CD4-positive, alpha-beta T cell treated with Interleukin-6 for 4 hours (primary cell): ENCODE measurements at places on chromosomes 3 and 15.

DNA sequence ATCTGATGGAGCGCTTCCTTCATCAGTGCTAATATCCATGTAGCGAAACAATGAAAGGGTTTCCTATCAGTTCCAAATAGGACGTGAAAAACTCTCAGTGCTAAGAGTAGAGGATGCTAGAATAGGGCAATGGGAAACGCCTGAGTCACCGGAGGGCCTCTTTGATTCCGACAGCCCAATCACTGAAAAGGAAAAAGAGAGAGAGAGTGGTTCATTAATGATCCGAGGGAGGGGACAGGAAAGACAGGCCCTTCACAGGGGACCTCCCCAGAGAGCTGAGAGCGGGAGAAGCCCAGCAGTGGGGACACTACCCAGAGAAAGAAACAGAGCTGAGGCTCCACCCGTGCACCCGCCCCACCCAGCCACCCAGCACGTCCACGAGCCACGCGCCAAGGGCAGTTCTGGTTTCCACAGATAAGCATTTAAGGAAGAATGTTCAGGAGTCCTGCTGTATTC, 76.9 kb downstream of the RPN1 start:
- no peak for DNase-seq

- no peak for DNase-seq
Observed at GRCh38 chr3:185519021-185519420, 20.2 kb upstream of the TMEM41A start.

DNA sequence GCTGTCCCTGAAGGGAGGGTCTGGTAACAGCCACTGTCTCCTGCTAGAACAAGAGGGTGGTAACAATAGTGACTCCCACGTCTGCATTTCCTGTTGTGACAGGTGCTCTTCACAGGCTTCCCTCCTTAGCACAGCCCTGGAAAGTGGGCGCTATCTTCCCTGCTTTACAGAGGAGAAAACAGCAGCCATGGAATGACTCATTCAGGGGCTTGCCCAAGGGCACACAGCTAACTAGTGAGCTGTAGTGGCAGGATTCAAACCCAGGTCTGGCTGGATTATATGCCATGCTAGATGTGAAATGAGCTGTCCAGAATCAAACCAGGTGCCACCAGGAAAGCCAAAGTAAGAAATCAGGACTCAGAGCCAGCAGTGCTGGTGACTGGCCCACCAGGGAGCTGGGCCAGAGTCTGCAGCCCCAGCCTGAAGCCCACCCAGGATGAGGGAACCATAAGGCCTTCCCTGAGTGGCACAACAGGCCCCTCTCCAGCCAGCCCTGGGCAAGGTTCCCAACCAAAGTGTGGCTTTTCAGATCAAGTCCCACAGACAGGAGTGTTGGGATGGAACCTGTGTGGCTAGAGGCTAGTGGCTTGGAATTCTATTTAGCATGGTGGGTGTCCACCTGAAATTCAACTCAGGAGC, 102.4 kb downstream of the ETFA start:
- no peak for DNase-seq

GRCh38 chr3:170021083-170021482, 16.7 kb upstream of the GPR160 start:
- no peak for DNase-seq

DNA sequence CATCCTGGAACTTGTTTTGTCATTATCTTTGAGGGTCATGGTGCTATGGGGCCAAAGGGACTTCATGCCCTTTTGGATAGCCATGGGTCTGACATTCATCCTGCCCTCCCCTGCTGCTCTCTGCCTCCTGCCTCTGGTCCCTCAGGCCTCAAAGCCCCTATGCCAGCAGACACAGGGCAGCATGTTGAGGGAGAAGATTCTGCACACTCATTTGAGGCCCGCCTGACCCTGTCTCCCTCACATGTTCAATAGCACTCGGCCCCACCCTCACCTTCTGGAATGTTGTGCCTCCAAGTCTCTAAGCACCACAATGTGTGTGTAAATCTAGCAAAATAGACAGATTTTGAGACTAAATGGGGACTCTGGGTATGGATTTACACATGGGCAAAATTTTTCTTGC, 178.7 kb upstream of the ANKRD28 start:
- no peak for DNase-seq

DNA sequence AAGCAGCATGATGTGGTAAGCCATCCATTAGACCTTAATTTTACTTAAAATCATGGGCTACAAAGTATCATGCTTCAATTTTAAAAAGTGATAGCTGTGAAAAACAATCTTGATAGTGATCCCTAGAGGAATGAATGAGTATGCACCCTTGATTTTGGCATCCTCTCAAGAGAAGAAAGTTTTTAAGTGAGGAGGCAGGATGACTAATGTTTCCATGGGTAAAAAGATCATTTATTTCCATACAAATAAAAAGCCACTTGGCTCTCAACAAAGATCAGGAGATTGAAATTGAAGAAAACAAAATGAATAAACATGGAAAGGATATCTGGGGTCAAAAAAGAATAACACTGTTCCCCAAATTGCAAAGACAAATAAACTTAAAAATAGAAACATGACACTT, 305.4 kb downstream of the MEX3B start:
- DNase-seq: no peak

GRCh38 chr15:64809649-64810496, 15.6 kb downstream of the PIF1 start:
- DNase-seq: peak; percentile 81

DNA sequence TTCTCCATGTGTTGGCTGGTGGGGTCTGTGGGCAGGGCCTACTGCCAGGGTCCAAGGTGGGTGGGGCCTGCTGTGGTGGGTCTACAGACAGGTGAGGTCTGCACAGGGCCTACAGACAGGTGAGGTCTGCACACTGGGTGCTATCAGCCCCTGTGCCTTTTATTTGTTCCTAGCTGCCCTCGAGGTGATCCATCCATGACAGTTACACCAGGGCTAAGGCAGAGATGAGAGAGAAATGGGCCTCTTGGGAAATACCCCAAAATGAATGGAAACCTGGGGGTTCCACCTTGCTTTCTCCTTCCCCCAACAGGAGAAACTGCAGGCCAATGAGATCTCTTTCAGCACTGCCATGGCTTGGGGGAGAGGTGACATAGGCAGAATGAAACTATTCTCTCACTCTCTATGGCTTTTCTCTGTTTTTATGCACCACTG, 36.4 kb downstream of the CFAP100 start:
- DNase-seq: no peak

- no peak for DNase-seq
Observed at GRCh38 chr15:31537770-31538592, 211.3 kb downstream of the KLF13 start.

GRCh38 chr3:152335273-152335672, 66.5 kb downstream of the MBNL1 start:
- DNase-seq: no peak

- DNase-seq: no peak
Observed at GRCh38 chr15:96346409-96346970, 16.0 kb downstream of the NR2F2 start.

DNA sequence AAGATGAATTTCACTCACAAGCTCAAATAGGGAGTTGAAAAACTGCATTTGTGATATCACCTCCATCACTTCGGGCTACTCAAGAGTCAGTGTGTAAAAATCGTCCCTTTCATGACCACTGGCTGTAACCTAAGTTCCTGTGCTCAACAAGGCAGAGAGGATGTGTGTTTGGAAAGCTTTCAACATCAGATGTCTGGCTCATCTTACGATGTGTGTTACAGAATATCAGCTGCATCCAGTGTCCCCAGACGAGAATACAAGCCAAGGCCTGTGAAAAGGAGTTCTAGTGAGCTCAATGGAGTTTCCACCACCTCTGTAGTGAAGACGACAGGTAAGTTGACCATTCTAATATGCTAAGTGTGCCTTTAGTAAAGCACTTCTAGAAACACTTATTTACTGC, 65.5 kb upstream of the ADAMTSL3 start:
- no peak for DNase-seq

DNA sequence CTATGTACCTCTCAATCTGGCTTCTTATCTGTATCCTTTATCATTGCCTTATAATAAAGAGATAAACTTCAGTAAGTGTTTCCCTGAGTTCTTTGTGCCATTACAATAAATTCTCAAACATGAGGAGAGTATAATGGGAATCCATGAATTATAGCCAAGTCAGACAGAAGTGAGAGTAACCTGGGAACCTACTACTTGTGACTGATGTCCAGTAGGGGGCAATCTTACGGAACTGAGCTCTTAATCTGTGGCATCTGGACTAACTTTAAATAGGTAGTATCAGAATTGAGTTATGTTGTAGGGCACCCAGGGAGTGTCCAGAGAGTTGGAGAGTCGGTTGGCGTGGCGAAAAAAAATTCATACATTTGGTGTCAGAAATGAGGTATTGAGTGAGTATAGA, 542.6 kb downstream of the ZBBX start:
- DNase-seq: no peak

- no peak for DNase-seq
Observed at GRCh38 chr3:116093374-116093773, 351.9 kb downstream of the LSAMP start.

GRCh38 chr3:108022256-108023150, 68.3 kb downstream of the CD47 start:
- no peak for DNase-seq

DNA sequence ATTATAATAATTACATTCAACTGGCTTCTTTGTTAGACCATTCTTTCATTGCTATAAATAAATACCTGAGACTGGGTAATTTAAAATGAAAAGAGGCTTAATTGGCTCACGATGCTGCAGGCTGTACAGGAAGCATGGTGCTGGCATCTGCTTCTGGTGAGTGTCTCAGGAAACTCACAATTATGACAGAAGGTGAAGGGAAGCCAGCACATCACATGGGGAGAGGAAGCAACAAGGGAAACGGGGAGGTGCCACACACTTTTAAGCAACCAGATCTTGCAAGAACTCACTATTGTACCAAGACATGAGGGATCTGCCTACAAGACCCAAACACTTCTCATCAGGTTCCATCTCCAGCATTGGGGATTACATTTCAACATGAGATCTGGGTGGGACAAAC, 413.1 kb upstream of the ARRDC4 start:
- DNase-seq: no peak

- DNase-seq: peak; percentile 26
Observed at GRCh38 chr3:34683851-34684250, 885.4 kb downstream of the PDCD6IP start.

DNA sequence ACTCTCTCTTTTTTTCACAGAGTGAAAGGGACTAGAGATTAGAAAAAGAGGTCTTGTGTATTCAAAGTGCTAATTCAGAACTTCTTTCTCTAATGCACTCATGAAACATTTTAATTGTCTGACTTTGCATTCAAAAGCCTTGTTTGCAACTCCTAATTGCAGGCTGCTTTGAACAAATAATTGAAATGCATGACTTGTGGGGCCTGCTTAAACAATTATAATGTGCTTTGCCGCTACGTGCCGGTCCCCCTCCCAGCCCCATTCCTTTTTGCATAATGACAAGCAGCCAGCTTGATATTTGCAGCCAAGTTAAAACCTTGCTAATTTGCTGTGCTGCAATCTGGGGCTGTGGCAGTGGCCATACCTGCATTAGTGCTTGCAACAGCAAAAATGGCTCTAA, 114.5 kb downstream of the FOXB1 start:
- DNase-seq: no peak

- DNase-seq: no peak
Observed at GRCh38 chr15:94745371-94745770, 514.0 kb downstream of the MCTP2 start.

DNA sequence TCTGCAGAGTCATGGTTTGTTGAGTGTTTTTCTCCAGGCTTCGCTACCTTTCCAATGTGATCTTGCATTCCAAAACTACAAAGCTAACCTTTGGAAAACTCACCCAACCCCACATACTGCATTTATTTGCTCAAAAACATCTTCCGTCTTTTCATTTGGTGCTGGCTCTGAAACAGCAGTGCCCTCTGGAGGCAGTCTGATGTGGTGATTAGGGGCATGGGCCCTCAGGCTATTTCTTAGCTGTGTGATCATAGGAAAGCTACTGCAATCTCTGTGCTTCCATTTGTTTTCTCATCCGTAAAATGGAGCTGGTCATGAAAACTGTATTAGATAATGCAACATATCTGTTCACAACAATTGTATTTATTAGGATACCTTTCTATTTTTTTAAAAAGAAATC, 47.0 kb downstream of the MTHFS start:
- no peak for DNase-seq

DNA sequence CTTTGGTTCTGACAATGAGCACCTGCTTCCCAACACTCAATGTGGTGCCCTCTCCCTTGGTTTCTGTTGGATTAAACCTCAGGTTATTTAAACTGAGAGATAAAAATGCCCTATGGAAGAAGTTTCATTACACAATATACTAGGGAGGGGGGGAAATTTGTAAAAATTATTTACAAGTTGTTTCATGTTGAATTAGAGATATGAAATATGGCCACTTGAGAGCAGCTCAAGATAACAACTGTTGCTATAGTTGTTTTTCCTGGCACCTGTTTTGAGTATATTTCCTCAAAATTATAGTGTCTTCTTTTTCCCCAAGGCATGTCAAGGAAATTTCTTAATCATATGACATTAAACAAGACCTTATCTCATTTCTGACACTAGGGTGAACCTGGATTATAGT, 101.7 kb upstream of the COL6A5 start:
- no peak for DNase-seq

- peak; percentile 24 for DNase-seq
Observed at GRCh38 chr3:9754678-9755077, 4.9 kb downstream of the OGG1 start.

DNA sequence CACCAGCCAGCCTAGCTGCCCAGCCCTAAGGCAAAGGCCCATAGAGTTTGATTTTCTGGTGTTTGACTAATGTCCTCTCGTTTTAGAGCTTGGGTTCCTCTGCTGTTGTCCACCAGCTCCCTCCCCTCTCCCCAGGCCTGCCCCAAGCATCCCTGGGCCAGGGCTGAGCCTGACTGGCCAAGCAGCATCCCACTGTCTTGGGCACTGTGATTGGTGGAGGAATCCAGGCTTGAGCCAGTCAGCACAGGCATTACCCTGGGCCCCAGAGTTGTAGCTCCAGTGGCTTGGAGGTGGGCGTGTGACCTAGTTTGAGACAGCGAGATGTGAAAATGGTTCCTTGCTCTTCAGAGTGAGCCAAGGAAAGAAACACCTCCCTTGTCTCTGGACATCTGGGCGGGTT, 155.3 kb upstream of the MEF2A start:
- DNase-seq: no peak

DNA sequence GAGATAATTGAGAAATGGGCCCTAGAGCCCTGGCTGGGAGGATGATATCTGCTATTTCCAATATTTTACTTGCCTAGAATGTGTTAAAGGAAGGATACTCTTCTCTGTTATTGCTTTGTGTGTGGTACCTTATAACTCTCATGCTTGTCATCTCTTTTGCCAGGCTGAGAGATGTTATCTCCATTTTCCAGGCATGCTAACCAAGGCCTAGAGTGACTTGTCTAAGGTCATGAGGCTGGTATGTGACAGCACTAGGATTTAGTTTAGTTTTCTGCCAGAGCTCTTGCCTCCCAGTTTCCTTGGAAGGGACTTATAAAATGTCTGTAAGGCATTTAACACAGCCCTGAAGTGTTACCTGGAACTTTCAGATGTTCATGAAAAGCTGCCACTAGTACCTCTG, 1.4 kb downstream of the CLK3 start:
- DNase-seq: no peak

DNA sequence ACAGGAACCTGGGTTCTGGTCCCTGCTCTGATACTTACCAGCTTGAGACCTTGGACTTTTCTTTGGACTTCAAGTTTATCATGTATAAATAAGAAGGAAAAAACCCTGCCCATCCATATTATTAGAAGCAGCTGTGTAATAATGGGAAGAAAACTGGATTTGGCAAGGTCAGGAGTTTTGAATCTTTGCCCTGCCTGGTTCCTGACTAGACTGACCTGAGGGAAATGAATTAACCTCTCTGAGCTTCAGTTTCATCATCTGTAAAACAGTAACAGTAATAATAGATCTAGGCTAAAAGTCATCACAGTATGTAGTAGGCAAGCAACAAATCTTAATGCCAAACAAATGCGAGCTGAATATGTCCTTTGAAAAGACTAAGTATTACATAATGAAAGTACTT, 68.8 kb downstream of the FSIP1 start:
- DNase-seq: no peak
